Thyroid gland (tissue), 4 donors: ENCODE measurements at places on chromosomes 7 and 10. TPM values are rescaled to one million over a fixed set of nuclear protein-coding genes. Genes with fewer than 3 reads are reported as not detected.

- no peak for DNase-seq
Observed at GRCh38 chr7:39154815-39155214, 177.1 kb downstream of the POU6F2 start.

DNA sequence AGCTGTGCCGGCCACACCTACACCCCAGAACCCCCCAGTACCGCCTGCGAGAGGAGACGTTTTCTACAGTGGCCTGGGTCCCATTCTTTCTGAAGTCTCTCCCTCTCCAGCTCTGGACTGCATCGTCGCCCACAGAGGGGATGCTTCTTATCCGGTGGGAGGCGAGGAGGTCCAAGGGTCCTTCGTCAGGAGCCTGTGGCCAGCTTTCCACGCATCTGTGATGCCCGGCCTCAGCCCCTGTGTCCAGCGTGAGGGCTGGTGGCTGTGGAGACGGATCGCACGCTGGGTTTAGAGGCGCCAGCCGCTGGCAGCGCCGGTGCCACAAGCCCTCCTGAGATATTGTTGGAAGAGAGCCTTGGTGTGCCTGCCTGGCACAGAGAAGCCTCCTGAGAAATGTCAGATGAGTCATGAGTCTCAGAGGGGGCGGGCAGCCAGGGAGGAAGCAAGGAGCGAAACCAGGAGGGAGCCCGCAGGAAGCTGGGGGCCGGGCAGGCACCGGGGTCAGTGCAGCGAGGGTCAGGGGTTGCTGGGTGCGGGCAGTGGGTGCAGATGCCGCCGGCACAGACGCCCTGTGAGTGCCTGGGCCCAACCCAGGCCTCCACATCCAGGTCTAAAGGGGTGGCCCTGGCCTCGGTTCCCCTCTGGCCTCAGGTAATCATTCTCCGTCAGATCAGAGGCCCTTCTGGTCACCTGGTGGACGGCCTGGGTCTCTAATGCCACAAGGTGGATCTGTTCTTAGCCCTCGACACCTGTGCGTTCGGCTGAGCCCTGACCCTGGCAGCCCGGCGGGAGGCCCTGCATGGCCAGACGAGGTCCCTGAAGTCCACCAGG is 86.0 kb upstream of the DIP2C start:
- DNase-seq, result no peak

DNA sequence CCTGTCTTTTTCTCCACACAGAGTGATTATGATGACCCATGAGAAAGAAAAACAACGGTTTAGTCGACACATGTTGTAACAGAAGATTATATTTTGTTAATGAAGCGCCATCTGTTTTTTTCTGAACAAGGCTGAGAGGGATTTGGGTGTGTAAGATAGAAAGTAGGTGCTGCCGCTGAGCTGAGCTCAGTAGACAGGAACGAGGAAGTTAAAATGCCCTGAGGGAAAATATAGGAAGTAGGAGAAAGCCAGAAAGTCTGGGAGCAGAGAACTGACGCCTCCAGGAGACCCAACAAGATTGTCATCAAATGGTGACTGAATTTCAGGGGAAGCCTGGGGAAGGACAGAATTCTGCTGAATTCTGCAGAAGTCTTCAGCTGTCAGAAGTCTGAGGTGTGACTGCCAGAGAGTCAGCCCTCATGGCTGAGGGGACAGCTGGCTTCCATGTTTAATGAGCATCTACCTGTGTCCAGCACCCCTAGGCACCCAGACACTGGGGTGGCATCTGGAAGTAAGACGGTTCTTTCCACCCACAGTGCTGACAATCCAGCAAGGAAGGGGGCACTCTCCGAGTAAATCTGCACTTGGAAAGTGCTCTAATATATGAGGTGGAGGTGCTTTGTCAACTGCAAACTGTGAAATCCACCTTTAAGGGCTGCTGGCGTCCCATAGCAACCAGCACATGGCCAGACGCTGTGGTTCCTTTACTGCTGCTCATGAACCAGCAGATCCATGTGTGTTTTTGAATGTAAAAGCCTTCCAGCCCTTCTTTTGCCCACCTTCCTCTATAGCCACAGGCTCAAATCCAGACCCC is 12.5 kb upstream of the TSPAN15 start:
- DNase-seq, result no peak

DNA sequence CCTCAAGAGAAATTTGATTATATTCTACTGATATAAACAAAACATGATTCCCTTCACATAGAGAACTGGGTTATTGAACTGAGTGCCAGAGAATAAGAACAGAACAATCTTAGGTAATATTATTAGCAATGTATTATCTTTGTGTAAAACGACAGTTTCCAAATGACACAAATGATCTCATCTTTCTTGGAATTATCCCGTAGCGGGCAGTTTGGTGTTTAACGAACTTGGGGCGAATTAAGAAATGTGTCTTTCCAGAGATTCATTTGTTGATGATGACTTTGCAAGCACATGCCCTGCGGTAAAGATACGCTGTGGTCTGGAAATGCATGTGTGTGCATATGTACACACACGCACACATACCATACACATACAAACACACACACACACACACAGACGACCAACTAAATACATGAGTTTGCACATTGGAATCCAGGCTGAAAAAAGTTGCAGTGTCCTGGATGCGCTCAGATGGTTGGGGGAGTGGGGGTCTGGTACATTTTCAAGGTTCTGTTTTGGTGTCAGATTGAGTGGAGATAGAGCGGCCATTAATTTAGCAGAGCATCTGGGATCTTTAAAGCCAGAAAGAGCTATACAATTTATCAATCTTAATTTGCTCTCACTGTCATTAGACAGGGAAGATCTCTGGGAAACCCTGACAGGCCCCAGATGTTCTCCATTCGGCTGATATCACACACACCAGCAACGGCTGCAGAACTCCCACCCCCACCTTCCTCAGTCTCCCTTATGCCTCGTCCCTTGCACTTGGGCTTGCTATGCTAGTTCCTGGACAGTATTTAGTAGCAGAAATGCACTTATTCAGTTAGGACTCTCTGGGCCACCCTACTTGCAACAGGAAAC is 112.4 kb upstream of the FAM171A1 start:
- DNase-seq, result no peak

DNA sequence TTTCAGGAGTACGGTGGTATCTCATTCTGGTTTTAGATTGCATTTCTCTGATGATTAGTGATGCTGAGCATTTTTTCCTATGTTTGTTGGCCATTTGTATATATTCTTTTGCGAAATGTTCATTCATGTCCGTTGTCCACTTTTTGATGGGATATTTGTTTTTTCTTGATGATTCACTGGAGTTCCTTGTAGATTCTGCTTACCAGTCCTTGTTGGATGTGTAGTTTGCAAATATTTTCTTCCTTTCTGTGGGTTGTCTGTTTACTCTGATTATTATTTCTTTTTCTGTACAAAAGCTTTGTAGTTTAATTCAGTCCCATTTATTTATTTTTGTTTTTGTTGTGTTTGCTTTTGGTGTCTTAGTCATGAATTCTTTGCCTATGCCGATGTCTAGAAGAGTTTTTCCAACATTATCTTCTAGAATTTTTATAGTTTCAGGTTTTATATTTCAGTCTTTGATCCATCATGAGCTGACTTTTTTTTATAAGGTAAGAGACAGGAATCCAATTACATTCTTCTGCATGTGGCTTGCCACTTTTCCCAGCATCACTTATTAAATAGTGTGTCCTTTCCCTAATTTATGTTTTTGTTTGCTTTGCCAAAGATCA is 320.5 kb downstream of the MAGI2 start:
- DNase-seq, result no peak

OIT3 gene
- 0.27 TPM for total RNA-seq

SFRP5 gene
- total RNA-seq, result not detected

SPDYE2B gene
- not detected for total RNA-seq
